Activated CD4-positive, CD25-positive, alpha-beta regulatory T cell treated with anti-CD3 and anti-CD28 coated beads, Interleukin-2, amount 50 U/mL, for 24 hours (primary cell): ENCODE measurements at places on chromosomes 12 and 14.

DNA sequence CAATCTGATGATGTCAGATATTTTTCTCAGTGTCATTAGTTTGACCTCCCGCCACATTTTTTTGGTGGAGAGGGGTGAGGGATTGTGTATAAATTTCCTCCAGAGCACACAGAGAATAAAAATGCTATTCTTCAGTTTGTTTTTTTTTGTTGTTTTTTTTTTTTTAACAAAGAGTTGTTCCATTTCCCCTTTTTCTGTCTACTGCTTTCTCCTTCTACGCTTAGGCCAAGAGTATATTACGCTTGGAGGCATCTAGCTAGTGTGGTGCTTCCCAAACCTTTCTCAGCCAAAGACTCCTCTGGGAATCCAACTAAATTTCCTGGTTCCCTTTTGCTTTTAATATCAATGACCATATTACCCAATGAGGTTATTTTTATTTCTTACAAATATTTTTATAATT lies 465.6 kb downstream of the ZFP36L1 start:
- ATAC-seq = no peak

DNA sequence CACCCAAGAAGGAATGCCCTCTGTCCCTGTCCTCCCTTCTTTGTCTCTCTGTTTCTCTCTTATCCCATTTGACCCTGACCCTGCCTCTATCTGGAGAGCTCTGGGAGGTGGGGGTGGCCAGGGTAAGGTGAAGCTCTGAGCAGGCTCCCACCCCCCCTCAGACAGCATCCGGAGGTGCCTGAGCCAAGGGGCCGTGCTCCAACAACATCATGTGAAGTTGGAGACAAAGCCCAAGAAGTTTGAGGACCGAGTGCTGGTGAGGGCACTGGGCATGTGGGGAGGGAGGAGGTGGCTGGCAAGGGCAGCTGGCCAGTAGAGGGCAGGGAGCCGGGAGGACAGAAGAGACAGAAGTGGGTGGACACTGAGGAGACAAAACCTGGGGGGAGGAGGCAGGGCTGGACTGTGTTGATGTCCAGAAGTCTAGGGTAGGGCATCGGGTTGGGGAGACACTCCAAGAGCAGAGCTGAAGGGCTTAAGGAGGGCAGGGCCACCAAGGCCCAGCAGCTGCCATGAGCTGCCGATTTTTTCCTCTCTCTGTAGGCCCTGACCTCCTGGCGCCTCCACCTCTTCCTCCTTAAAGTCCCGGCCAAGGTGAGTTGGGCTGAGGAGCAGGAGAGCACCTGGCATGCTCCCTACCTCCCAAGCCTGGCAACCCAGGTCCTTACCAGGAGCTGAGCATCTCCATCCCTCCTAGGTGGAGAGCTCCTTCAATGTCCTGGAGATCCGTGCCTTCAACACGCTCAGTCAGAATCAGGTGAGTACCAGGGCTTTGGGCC lies 1.9 kb downstream of the CARMIL3 start:
- no peak for ATAC-seq

- ATAC-seq = no peak
Observed at GRCh38 chr14:60102389-60102788, 10.7 kb downstream of the PCNX4 start.

- no peak for ATAC-seq
Observed at GRCh38 chr14:84144166-84144565, 1385.8 kb upstream of the FLRT2 start.

DNA sequence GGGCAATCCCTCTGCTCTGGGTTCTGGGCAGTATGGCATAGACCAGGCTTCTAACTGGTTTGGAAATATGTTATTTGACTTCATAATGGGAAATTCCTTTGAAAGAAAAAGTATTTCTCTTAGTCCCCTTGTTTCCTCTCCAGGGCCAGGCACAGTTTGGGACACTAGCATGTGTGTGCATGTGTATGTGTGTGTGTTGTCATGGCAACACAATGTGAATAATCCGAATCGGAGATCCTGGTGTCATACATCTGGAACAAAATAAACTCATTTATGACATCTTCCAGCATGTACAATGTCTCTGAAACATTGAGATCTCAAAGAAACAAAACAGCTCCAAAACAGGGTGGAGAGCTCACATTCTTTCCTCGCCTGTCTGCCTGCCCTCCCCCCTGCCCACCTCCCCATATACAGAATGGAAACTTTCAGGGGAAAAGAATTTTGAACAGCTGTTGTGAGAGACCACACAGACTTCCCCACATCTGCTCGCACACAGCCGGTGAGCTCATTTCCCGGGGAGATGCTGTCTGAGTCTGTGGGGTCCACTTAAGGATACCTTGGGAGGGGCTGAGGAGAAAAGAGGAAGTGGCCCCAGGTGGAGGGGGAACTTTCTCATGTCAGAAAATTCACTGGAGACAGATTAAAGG lies 55.5 kb upstream of the PARP11 start:
- ATAC-seq = no peak

- ATAC-seq = no peak
Observed at GRCh38 chr12:28129031-28129430, 61.2 kb upstream of the CCDC91 start.

GRCh38 chr14:95217391-95217900 lies 60.1 kb upstream of the DICER1 start:
- no peak for ATAC-seq

GRCh38 chr14:100827101-100828021 lies 1.4 kb downstream of the MEG3 start:
- no peak for ATAC-seq

- no peak for ATAC-seq
Observed at GRCh38 chr12:75446857-75447256, 33.7 kb upstream of the GLIPR1 start.

- ATAC-seq = no peak
Observed at GRCh38 chr12:129080391-129080790, 227.1 kb downstream of the GLT1D1 start.

GRCh38 chr12:131114942-131115584 lies 161.4 kb downstream of the ADGRD1 start:
- ATAC-seq = no peak

DNA sequence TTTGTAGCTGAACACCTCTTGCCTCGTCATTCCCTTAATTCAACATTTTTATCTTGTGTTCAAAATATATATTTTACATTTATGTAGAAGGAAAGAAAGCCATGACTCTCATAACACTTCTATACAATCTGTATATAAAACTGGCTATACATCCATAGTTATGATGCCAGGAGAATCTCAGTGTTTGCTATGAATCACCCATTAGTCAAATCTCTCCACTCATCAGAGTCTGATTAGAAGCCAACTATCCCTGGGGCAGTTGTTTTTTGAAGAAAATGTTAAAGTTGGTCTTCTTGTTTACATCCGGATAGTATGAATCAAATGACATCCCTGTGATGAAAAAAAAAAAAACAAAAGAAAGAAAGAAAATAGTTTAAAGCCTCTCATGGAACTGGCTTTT lies 503.9 kb downstream of the NELL2 start:
- no peak for ATAC-seq

DNA sequence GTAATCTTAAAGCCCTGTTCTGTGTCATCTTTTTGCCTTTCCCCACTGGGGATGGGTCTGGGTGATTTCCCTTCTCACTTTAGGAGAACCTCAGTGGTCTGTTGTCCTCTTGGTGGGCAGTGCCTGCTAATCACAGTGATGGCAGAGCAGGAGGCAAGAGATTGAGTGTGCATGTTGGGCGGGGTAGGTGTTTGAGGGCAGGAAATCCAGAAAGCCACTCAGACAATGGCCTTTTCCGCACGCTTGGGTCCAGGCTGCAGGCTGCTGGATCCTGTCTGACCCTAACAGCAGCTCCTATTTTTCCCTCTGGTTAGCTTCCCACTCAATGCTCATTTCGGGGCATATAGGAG lies 13.7 kb upstream of the ITGA5 start:
- ATAC-seq = no peak

- ATAC-seq = no peak
Observed at GRCh38 chr12:25985316-25986175, 27.1 kb downstream of the RASSF8 start.

DNA sequence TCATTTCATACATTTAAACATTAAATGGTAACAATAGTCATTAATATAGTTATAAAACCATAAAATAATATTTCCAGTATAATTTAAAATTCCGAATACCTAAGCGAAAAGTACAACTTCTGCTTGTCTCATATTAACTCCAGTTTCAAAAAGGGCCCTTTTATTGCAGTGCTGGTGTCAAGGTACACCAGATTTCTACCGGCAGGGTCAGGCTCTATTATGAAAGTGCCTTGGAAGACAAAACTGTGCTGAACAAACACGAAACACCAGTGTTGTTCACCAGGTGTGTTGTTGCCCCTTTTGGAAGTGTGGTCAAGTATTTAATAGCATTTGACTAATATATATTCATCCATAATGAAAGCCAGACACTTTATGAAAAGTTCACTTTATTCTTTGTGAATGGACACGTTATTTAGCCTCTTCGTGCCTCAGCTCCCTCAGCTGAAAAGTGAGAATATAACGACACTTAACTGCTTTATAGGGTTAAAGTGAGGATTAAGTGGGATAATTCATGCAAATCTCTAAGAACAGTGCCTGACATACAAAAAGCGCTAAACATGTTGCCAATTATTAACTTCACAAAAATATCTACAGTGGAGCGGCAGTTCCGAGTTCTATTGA lies 20.3 kb upstream of the GNS start:
- no peak for ATAC-seq

- no peak for ATAC-seq
Observed at GRCh38 chr12:70048521-70049250, 194.5 kb upstream of the CNOT2 start.

GRCh38 chr12:12010277-12011039 lies 60.3 kb upstream of the BCL2L14 start:
- ATAC-seq = peak; percentile 42

- ATAC-seq = no peak
Observed at GRCh38 chr12:5691943-5692342, 253.1 kb downstream of the ANO2 start.

- peak; percentile 39 for ATAC-seq
Observed at GRCh38 chr14:32201193-32201815, 541 bp upstream of the RNU6-7 start.

GRCh38 chr12:46933947-46934346 lies 108.2 kb upstream of the SLC38A4 start:
- ATAC-seq = no peak

DNA sequence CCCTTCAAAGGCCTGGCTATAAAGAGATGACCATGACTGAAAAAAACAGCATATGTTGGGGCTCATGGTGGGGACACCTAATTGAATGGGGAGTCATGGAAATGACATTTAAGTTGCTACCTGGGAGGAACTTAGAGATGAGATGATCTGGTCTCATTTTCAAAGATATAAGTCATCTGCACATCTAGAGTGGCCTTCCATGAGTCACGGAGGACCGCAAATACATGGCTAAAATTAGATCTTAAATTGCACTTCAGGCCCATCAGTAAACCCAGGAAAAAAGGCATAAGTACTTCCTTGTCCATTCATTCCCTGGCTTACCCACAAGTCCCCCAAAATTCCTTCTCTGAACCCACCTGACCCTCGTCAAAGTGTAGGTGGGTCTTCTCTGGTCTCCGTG lies 53.4 kb downstream of the SPTB start:
- ATAC-seq = no peak

DNA sequence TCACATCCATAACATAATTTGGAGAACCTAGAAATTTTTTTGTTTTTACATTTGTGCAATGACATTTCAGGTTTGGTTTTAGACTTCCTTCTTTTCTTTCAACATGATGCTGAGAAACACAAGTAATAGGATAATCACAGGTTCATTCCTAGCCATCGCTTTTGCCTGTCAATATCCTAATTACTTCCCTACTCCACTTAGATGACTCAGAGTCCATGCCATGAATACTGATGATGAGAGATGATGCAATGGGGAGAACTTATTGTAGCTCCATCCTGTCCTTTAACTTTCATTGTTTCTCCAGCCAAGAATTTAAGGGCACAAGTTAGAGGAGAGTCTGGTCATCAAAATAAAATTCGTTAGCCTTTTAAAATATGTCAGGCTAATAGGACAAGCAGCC lies 101.3 kb downstream of the PTPRO start:
- ATAC-seq = no peak

GRCh38 chr14:65164068-65164824 lies 61.9 kb upstream of the MAX start:
- peak; percentile 39 for ATAC-seq

DNA sequence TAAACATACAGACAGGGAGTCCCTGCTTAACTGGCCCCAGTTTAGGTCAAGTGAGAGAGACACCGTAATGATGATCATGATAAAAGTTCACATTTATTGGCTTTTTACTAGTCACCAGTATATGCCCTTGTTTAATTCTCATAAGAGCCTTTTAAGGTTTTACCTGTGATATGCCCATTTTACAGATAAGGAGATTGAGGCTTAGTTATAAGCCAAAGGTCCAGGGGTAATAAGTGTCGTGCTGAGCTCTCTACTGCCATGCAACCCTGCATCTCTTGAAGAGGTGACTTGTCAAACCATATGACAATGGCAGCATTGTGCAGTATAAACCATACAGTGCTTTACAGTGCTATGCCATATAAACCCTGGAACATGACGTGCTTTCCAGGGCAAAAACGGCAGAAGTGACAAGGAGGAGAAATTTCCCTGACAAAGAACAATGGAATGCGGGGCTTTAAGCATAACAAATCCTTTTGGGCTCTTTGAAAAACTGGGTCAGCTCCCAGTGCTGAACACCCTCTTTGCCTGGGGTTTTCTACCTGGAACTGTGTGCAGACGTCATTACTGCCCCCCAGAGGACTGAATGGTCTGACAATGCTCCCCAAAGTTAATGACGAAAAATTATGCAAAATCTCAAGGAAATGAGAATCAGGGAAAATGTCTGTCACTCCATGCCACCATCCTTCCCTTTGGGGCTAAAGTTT lies 59.7 kb upstream of the C14orf132 start:
- no peak for ATAC-seq

DNA sequence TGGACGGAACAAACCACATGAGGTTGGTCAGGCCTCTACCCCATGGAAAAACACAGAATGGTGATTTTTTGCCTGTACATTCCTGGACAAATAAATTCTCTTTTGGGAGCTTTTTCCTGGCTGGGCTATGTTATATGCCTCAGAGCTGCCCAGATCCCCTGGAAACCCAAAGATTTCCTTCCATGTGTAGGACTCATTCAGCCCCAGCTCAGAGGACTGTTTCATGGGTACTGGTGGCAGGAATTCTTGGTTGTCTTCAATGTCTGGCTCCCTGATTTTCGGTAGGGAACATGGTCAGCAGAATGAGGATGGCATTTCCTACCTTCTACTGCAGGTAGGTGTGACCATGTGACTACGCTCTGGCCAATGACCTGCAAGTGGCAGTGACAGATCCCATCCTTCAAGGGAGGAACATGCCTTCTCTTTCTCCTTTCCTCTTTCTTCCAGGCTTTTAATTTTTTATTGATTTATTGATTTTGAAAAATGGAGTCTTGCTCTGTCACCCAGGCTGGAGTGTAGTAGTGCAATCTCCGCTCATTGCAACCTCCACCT lies 15.4 kb upstream of the P2RX7 start:
- no peak for ATAC-seq

- ATAC-seq = no peak
Observed at GRCh38 chr12:115267464-115267863, 583.5 kb upstream of the TBX3 start.

GRCh38 chr14:52400846-52401245 lies 86.7 kb downstream of the PTGER2 start:
- no peak for ATAC-seq

DNA sequence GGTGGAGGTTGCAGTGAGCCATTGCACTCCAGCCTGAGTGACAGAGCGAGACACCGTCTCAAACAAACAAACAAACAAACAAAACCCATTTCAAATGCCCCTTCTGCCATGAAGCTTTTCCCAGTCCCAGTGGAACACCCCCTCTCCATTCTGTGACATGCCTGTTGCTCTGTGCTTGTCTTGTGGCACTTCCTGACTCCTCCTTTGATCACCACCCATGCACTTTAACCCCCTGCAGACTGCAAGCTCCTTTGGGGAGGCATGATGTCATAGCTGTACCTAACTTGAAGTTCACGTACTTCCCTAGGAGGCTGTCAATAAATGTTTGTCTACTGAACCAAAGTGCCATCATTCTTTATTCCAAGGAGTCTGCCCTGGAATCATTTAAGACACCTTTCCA lies 64.7 kb downstream of the TMCC3 start:
- ATAC-seq = no peak
